ENCODE measurements at places on chromosomes 13 and 19. TPM values are rescaled to one million over a fixed set of nuclear protein-coding genes. Genes with fewer than 3 reads are reported as not detected.

KCNRG gene
- total RNA-seq = 0.37 TPM

LACC1 gene
- total RNA-seq = 5.1 TPM

TGFBR3L gene
- total RNA-seq = 2.1 TPM

ZNF577 gene
- 4.8 TPM for total RNA-seq

TJP3 gene
- total RNA-seq = 0.39 TPM

PNMA8B gene
- total RNA-seq = 0.21 TPM

PABPC3 gene
- total RNA-seq = 1.3 TPM

FREM2 gene
- not detected for total RNA-seq

TSSK6 gene
- 3.0 TPM for total RNA-seq

IGFL2 gene
- total RNA-seq = not detected

- H3K4me1 ChIP-seq = peaks cover 5% of the 10 kb centered on the region
- DNase-seq = no peak
- H3K27ac ChIP-seq = no peak overlapping the region
- H3K4me3 ChIP-seq = peak overlapping the region; percentile 76
Measured at GRCh38 chr19:7522923-7523667, 671 bp downstream of the MCOLN1 start.

DNA sequence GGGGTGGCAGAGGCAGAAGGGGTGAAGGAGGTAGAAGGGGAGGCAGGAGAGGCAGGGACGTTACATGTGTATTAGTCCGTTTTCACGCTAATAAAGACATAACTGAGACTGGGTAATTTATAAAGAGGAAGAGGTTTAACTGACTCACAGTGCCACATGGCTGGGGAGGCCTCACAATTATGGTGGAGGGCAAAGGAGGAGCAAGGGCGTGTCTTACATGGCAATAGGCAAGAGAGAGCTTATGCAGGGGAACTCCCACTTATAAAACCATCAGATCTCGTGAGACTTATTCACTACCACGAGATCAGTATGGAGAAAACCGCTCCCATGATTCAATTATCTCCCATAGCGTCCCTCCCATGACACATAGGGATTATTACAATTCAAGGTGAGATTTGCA lies 19.0 kb upstream of the ACOD1 start:
- no peak for DNase-seq
- H3K4me3 ChIP-seq = no peak overlapping the region
- H3K4me1 ChIP-seq = peaks cover 2% of the 10 kb centered on the region
- no peak overlapping the region for H3K27ac ChIP-seq

GRCh38 chr19:48925240-48925843 lies 8.2 kb upstream of the DHDH start:
- no peak for DNase-seq
- H3K27me3 ChIP-seq = no peaks in the 10 kb centered on the region
- no peak overlapping the region for H3K27ac ChIP-seq
- peaks cover 3% of the 10 kb centered on the region for H3K36me3 ChIP-seq
- no peak overlapping the region for H3K4me3 ChIP-seq

DNA sequence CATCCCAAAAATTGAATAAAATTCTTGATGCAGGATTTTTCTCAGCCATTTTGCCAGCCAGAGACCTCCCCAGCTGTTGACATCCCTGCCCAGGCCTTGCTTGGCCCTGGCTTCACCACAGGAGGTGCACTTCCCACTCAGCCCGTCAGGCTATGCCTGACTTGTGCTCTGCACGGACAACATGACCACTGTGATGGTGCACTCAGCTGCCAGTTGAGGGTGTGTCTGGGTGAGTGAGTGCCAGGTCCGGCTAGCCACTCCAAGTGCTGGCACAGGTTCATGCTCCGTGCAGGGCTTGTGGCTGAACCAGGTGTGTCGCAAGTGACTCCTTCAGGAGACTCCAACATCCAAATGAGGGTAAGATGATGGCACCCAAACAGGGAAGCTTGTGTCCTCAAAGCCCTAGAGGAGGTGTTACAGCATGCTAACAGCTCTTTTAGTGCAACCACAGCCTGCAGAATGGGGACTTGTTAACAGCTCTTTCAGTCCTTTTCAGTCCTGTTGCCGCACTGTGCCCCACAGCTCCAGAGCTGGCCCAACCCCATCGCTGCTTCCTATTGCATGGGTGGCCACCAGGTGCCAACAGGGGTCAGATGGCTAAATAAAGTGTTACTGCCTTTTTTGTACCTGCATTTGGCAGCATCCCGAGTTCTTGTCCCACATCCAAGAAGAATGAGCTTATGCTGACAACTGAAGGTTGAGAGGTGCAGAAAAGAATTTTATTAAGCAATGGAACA lies 380.7 kb downstream of the SLITRK5 start:
- H3K4me1 ChIP-seq = no peaks in the 10 kb centered on the region
- no peaks in the 10 kb centered on the region for H3K36me3 ChIP-seq
- no peak for DNase-seq
- H3K27me3 ChIP-seq = no peaks in the 10 kb centered on the region
- H3K4me3 ChIP-seq = no peak overlapping the region

DNA sequence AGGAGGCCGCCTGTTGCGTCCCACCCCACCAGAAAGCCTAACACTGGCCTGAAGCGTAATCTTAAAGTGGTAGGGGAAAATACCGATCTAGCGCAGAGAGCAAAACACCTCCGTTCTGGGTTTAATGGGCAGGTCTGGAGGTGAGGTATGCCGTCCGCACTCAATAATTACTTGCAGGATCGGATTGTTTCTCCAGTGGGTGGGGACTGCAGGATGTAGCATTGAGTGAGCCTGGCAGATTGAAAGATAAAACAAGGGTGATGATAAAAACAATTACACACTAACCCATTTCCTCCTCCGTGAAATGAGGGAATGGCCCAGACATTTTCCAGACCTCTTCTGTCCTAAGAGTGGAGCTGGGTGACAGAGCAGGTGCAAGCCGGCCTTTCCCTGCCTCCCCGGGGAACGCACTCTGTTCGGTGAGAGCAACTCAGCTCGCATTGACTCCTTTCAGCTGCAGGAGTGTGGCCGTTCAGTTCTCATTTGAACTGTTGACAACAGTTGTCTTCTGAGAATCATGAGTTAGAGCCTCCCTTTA lies 110.2 kb upstream of the DOCK9 start:
- peaks cover 28% of the 10 kb centered on the region for H3K4me1 ChIP-seq
- H3K27ac ChIP-seq = peak overlapping the region; percentile 89
- peak; percentile 14 for DNase-seq
- H3K4me3 ChIP-seq = peak overlapping the region; percentile 91

- no peak for DNase-seq
- peaks cover 8% of the 10 kb centered on the region for H3K36me3 ChIP-seq
- H3K27me3 ChIP-seq = no peaks in the 10 kb centered on the region
- no peak overlapping the region for H3K4me3 ChIP-seq
- H3K27ac ChIP-seq = no peak overlapping the region
Measured at GRCh38 chr19:308471-309205, 17.4 kb upstream of the PLPP2 start.

- no peak overlapping the region for H3K4me3 ChIP-seq
- no peak for DNase-seq
- H3K27ac ChIP-seq = no peak overlapping the region
- H3K36me3 ChIP-seq = peaks cover 10% of the 10 kb centered on the region
Measured at GRCh38 chr19:7900401-7900870, 3.2 kb upstream of the MAP2K7 start.

- no peaks in the 10 kb centered on the region for H3K27me3 ChIP-seq
- no peak overlapping the region for H3K4me3 ChIP-seq
- no peak for DNase-seq
- H3K27ac ChIP-seq = no peak overlapping the region
- H3K36me3 ChIP-seq = no peaks in the 10 kb centered on the region
Measured at GRCh38 chr13:37357548-37357947, 241.0 kb downstream of the POSTN start.

DNA sequence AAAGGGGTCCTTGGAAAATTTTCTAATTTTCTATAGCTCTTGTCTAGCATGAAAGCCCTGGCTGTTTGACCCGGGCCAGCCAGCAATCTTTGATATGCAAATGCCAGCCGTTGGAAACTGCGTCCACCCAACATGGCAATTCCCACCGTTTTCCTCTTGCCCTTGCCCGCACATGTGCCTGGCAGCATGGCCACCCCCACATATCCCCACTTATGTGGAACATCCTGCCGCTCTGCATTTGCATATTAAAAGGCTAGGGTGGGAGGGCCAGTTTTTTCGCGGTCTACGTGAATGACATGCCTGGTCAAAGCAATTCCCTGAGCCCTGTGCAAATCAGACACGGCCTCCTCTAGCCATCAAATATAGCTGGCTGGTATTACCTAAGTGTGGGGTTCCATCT lies 110.3 kb upstream of the TDRD3 start:
- H3K4me3 ChIP-seq = no peak overlapping the region
- H3K36me3 ChIP-seq = no peaks in the 10 kb centered on the region
- no peak overlapping the region for H3K27ac ChIP-seq
- DNase-seq = no peak
- no peaks in the 10 kb centered on the region for H3K4me1 ChIP-seq

DNA sequence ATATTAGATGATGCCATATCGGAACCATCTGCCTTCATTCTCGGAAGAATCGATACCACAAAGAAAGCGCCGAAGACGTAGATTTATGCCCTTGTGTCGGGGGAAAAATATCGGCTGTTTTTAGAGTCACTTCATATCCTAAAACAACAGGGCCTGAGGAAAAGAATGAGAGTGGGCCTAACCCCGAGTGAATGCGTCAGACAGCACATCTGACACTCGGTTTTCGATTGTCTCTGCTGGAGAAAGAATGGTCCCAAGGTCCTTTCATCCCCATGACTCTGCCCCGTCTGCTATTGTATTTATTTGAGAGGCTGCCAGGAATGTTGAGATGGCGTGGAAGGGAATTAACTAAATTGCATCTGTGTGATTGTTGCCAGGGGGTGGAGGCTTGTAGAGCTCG lies 46.1 kb downstream of the CHST8 start:
- H3K27me3 ChIP-seq = peaks cover 10% of the 10 kb centered on the region
- no peak overlapping the region for H3K27ac ChIP-seq
- no peaks in the 10 kb centered on the region for H3K36me3 ChIP-seq

DNA sequence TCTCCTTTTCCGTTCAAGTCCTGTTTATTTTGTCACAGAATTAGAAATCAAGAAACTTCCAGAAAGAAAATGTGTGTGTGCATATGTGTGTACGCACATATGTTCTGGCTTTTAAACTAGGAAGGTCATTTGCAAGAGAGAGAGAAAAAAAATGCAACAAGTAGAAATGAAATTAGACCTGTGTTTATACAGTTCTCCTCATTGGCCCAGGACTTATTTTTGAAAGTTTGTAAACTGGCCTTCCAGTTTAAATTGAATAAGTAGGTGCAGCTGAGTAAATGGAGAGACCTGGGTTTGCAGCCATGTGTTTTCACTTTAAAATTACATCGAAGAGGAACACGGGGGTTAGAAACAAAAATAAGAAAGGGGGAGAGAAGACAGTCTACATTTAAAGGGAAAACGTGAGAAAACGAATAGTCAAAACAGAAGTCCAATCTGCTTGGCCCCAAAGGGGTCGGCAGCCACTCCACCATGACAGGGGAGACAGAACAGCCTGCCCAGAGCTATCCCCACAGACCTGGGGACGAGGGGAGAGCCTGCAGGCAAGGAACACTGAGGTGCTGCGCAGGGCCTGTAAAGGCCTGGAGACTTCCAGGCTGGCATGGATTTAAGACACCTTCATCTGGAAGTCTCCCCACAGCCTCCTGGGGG lies 216.8 kb upstream of the MAB21L1 start:
- no peaks in the 10 kb centered on the region for H3K36me3 ChIP-seq
- H3K27me3 ChIP-seq = peaks cover under 1% of the 10 kb centered on the region
- no peak overlapping the region for H3K27ac ChIP-seq
- H3K4me1 ChIP-seq = no peaks in the 10 kb centered on the region
- DNase-seq = no peak
- no peak overlapping the region for H3K4me3 ChIP-seq

GRCh38 chr13:106344342-106344741 lies 191.1 kb downstream of the EFNB2 start:
- no peak for DNase-seq
- no peaks in the 10 kb centered on the region for H3K36me3 ChIP-seq
- H3K27me3 ChIP-seq = peaks cover 30% of the 10 kb centered on the region
- H3K27ac ChIP-seq = no peak overlapping the region

DNA sequence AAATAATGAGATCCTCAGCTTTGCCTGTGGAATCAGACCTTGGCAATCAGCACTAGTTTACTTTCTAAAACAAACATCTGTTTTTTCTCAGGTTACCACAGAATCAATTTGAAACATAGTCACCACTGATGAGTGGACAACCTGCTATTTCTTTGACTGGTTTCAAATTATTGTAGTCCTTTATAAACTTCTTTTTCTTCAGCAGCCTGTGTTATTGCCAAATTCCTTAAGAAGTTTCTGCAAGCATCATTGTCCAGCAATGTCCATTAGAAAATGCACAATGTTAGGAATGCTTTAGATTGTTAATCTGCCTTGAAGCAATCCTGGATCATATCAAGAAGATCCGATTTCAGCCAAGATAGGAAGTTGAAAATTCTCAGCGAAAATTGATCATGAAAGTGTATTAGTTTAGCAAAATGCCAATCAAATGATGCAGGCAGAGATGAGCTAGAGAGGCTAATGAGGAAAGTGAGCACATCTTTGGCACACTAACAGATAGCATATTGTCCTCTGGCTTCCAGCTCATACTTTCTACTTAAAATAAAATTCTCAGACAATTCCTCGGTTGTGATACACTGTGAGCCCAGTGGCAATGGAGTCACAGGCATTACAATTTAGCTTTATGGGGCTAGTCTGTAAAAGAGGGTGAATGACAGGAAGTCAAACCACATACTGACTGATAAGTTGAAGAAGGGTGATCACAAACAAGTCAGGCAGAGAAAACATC lies 270.6 kb downstream of the SLITRK6 start:
- no peak overlapping the region for H3K4me3 ChIP-seq
- no peaks in the 10 kb centered on the region for H3K27me3 ChIP-seq

DNA sequence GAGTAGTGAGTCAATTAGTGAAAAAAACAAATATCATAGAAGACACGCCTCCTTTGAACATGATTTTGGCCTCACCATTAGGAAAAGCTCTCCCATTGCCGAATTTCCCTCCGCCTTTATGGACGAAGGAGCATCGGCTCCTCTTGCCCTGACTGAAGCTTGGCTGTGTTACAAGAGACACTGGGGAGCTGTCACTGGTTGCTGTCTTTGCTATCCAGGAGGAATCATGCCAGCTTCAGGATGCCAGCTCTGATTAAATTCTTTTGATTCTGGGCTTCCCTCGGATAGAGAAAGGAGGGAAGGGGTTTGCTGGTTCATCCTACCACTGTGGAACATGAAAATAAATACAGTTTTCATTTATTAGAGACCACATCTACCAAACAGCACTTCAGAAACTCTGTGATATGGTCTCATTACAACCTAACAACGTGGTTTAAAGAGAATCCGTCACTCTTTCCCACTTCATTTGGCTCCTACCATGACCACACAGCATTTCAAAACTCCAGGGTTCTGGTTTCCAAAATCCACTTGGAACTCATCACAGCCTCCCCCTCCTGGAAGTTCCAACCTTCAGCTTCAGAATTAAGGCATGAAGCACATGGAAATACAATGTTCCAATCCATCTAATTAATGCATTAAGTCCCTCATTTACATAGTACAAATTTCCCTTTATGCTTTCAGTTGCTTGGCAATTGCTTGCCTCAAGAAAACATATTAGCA lies 446.0 kb downstream of the EFNB2 start:
- H3K36me3 ChIP-seq = no peaks in the 10 kb centered on the region
- no peak overlapping the region for H3K27ac ChIP-seq
- DNase-seq = no peak

- peaks cover 25% of the 10 kb centered on the region for H3K36me3 ChIP-seq
- no peak for DNase-seq
- H3K27ac ChIP-seq = no peak overlapping the region
- peaks cover 39% of the 10 kb centered on the region for H3K4me1 ChIP-seq
- no peak overlapping the region for H3K4me3 ChIP-seq
Measured at GRCh38 chr13:73873940-73874830, 260.0 kb downstream of the KLF12 start.

GRCh38 chr13:20713751-20714150 lies 10.3 kb downstream of the IL17D start:
- H3K36me3 ChIP-seq = no peaks in the 10 kb centered on the region
- no peak for DNase-seq
- H3K4me1 ChIP-seq = peaks cover 9% of the 10 kb centered on the region
- no peak overlapping the region for H3K4me3 ChIP-seq
- peaks cover 18% of the 10 kb centered on the region for H3K27me3 ChIP-seq
- no peak overlapping the region for H3K27ac ChIP-seq
